Vein endothelial cell (primary cell): ENCODE measurements at places on chromosomes 5 and 9. TPM values are rescaled to one million over a fixed set of nuclear protein-coding genes. Genes with fewer than 3 reads are reported as not detected.

The PGM5 gene
- total RNA-seq = 3.2 and 4.9 TPM in 2 replicates

The CERCAM gene
- 22.4 and 44.7 TPM in 2 replicates for total RNA-seq

The LECT2 gene
- not detected in 2 replicates for total RNA-seq

The CDX1 gene
- not detected in 2 replicates for total RNA-seq

The ANXA2R gene
- 5.4 and 6.2 TPM in 2 replicates for total RNA-seq

The SVEP1 gene
- total RNA-seq = 0.10 and 0.33 TPM in 2 replicates

The FREM1 gene
- under 0.01 TPM in 1 of 2 replicates, not detected in the other for total RNA-seq

The DMAC1 gene
- 8.5 and 9.8 TPM in 2 replicates for total RNA-seq

The PCDHGB1 gene
- total RNA-seq = 0.96 and 2.3 TPM in 2 replicates

The PCSK5 gene
- 1.6 and 4.2 TPM in 2 replicates for total RNA-seq

The ZDHHC11B gene
- under 0.01 TPM in 1 of 2 replicates, not detected in the other for total RNA-seq

The FOXD4L6 gene
- total RNA-seq = 0.29 and 0.33 TPM in 2 replicates

The PLEKHG4B gene
- not detected in 2 replicates for total RNA-seq

The ELOVL7 gene
- total RNA-seq = 0.10 TPM in 1 of 2 replicates, not detected in the other

The SLC12A2 gene
- total RNA-seq = 88.5 and 159 TPM in 2 replicates

The QRFP gene
- not detected in 2 replicates for total RNA-seq

The PDE8B gene
- 0.10 TPM in 1 of 2 replicates, not detected in the other for total RNA-seq

The S1PR3 gene
- 17.8 and 18.9 TPM in 2 replicates for total RNA-seq

The TRIM7 gene
- 6.9 and 7.9 TPM in 2 replicates for total RNA-seq

The MLANA gene
- total RNA-seq = 0.19 TPM in 1 of 2 replicates, not detected in the other

The ARAP3 gene
- 45.8 and 84.3 TPM in 2 replicates for total RNA-seq

The TAF11L3 gene
- not detected in 2 replicates for total RNA-seq

The ANP32B gene
- 8.5 and 10.5 TPM in 2 replicates for total RNA-seq

The FGD3 gene
- 0.19 TPM in 1 of 2 replicates, not detected in the other for total RNA-seq

The OR1J4 gene
- not detected in 2 replicates for total RNA-seq

The SOWAHA gene
- total RNA-seq = not detected in 2 replicates

The GPR151 gene
- not detected in 2 replicates for total RNA-seq

The GDNF gene
- total RNA-seq = under 0.01 TPM in 1 of 2 replicates, not detected in the other

The TNFSF8 gene
- not detected in 2 replicates for total RNA-seq

The IRGM gene
- not detected in 2 replicates for total RNA-seq

The GBGT1 gene
- 17.3 and 36.9 TPM in 2 replicates for total RNA-seq

The CD14 gene
- 0.57 TPM in 1 of 2 replicates, not detected in the other for total RNA-seq

The OBP2B gene
- total RNA-seq = not detected in 2 replicates

The TRIM36 gene
- total RNA-seq = 0.33 and 2.2 TPM in 2 replicates

The SLC36A2 gene
- not detected in 2 replicates for total RNA-seq

The DMRT3 gene
- not detected in 2 replicates for total RNA-seq
